ENCODE measurements at places on chromosomes 1 and 21.

DNA sequence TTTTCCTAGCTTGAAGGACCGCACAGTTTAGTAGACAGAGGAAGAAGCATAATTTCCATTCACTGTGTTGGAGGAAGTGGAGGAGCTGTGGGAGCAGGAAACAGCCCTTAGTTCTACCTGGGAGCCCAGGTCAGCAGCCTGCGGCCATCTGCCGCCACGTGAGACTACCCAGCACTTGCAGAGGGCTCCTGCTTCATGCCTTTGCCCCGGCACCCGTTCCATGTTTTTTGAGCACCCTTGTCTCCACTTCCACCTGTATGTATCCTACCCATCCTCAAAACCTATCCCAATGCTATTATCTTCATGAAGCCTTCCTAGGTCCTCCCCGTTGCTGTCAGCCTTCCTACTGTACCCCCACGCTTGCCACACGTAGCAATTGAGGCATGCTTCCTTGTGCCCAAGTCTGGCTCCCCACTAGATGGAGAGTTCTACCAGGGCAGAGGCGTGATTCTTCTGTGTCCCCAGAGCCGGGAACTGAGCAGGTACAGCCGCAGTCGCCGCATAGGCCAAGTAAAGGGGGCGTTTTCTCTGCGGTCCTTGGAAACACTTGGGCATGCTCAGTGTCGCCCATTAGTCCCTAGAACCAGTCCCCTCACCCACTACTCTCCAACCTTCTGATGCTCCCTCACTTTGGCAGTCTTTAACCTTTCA is 1.9 kb downstream of the SLC6A9 start:
- DNase-seq = no peak

GRCh38 chr1:183954496-183954895 is 83.0 kb downstream of the COLGALT2 start:
- no peak for DNase-seq

DNA sequence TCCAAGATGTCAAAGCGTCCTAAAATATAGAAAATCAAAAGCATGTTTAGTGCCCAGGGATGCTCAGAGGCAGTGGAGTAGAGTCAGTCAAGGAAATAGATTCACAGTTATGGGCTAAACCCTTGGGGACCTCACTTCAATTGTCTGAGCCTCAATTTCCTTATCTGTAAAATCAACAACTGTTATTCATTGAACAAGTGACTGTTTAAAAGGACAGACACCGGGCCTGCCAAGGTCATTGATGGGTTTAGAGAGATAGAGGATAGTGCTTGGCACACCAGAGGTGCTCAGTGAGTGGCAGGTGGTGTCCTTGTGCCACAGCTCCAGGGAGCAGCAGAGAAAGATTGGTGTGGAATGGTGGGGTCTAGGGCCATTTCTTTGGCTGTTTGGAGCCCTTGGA is 12.8 kb downstream of the PLA2G5 start:
- no peak for DNase-seq

DNA sequence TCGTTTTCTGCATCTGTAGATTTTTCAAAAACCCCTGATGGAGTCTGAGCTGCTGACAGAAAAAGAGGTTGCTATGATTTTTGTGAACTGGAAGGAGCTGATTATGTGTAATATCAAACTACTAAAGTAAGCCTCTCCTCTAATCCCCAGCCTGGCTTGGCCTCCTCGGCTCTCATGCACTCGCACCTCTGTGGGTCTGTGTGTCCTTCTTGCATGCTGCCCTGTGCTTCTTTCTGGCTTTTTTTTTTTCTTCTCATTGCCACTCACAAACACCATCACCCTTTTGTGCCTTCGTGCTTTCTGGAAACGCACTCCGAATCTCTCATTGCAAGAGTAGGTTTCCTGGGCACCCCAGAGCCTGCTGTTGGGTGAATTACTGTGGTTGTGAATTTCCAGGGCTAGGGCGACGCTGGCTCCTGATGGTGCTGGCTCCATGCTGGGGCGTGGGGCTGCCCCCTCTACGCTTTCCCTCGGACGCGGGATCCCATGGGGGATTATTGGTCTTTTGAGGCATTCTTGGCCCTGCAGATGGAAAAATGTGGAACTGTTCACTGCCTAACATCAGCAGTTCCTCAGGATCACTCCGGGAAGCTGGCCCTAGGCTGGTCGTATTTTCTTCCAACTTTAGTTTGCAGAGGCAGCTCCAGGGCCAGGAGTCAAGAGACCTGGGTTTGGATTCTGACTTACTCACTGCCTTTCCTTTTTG is 56.8 kb downstream of the ATP5PO start:
- no peak for DNase-seq

DNA sequence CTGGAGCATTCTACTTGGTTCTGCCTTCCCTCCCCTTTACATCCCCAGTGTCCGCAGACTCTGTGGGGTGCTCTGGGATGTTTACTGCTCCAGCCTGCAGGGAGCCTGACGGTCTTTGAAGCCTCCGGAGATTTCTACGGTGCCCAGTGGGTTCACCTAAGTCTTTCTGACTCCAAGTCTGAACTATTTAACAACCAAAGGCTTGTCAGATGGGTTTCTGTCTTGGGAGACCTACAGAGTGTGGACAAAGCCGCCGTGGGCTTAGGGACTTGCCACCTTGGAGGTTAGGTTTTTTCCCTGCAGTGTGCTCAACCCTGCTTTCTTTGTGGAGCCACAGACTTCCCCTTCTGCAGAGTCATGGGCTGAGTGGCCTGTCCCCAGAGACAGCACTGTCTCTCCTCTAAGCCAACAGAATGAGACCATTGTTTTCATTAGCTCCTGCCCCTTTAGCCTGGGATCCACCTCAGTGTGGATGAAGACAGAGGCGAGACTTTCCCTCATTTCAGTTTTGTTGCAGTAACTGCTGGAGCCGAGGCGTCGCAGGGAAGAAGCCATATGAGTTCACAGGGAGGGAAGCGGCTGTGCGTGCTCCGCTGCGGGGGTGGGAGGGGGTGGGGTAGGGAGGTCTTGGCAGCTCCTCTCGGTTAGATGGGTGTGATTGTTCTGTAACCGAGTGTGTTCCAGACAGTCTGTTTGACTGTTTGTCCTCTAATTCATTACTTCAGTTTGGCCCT is 120.7 kb downstream of the CNIH3 start:
- DNase-seq = no peak

DNA sequence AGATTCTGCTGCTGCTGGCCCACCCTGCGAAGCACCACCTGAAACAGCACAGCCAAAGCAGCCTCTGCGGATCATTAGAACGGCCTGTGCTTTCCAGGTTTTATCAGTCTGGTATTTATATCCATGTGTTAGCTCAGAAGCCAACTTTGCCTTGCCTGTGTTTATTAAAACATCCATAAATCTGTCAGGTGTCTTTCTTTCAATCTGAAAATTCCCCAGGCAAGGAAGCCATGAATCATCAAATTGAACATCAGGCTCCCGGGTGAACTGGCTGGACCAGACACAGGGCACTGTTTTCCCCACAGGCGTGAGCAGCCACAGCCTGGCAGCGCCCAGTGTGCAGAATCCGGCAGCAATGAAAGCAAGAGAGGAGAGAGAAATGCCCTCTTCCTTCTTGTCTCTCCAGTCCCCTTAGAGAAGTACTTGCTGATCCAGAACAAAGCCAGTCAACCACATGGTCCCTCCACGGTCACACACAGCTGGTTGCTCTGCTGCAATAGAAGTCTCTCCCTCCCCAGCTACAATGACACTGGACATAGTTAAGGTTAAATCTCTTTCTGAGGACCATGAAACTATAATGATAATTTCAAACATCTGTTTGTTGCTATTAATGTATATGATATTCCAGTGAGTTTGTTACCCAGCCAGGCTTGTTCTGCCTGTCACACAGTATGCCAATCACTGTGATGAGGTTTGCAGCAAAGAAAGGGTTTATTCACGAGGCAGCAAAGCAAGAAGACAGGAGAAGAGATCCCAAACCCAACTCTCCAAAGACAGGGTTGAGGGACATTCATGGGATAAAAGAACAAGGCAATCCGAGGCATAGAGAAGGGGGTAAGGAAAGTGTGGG is 212.1 kb upstream of the FMN2 start:
- DNase-seq = no peak

DNA sequence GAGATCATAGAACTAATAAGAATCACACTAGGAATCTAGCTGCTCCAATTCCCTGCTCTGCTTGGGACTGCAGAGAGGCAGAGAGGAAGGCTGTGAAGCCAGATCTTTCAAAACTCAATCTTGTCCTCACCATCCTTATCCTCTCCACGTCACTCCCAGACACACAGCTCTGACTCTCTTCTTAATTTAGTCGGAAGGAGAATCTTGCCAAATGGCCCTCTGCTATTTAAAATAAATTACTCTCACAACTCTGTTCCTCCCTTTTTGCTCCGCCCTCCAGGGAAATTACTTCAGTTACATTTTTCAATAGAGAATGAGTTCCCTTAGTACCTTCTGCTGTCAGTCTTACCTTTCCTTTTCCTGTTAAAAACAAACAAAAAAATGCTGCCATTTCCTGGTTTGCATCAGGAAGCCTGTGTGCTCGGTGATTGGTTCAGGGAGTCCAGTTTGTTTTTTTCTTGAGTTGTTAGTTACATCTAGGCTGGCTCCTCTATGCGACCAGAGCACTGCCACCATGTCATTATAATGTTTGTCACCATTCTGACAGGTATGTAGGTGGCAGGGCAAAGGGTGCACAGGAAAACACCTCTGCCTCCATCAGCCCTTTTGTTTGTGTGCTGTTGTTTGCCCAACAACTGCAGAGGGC is 80.1 kb downstream of the FCRL5 start:
- DNase-seq = no peak

- no peak for DNase-seq
These were observed 646 bp downstream of the BNIPL start for GRCh38 chr1:151037032-151037431.

DNA sequence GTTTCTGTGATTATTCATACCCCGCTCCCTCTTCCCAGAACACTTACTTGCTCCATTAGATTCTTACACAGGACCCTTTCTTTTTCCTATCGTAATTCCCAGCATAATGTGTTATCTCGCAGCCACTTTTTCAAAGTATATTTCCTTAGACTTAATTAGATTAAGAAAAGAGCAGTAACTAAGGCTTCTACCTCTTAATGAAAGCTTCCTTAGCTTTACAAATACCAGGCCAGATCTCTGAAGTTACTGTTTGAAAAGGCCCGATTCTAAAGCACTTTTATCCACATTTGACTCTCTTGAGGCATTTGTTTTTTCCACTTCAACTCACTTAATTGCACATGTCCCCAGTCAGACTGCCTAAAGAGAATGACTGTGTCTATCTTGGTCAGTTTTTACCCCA is 1264.3 kb upstream of the ADGRL2 start:
- DNase-seq = no peak

DNA sequence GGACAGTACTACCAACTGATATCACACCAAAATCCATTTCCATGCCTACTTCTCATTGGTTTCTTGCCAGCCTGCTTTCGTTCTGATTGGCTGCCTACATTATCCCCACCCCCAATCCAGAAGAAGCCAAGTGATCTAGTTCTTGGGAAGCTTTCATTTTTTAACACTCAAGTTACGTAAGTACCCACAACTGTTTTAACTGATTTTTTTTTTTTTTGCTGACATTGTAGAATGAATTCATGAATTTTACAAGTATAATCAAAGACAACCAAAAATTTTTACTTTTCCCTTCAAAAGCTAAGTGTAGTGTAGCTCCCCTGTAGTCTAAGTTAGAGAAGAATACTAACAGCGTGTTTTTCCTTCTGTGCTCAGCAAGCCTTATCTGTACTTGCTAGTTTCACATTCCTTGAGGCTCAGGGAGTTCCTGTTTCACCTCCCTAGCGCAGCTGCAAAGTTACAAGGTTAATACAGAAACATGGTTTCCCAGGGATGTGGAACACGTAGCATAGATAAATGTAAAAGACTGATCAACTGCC is at the start of gene SLC9C2:
TSS of gene SLC9C2 (minus strand) at position 17 of the 536 bp plus-strand sequence. CDS start 1,296 bp downstream, outside the sequence.
- no peak for DNase-seq

GRCh38 chr1:111863401-111863800 is 107.7 kb downstream of the DDX20 start:
- DNase-seq = no peak

- DNase-seq = no peak
These were observed 22.4 kb downstream of the CASZ1 start for GRCh38 chr1:10773851-10774614.

- no peak for DNase-seq
These were observed 12.3 kb downstream of the OR2T11 start for GRCh38 chr1:248622570-248623001.

GRCh38 chr1:174938281-174939007 is 61.3 kb upstream of the CACYBP start:
- DNase-seq = no peak

Measured in stimulated activated CD8-positive, alpha-beta memory T cell treated with anti-CD3 and anti-CD28 coated beads, Interleukin-4, amount 100 ng/mL, for 24 hours (primary cell).